AG08396 (cell line): ENCODE measurements at places on chromosomes 16 and 17.

- DNase-seq, result no peak
Observed at GRCh38 chr17:45824901-45825492, 19.7 kb upstream of the SPPL2C start.

- peak; percentile 54 for DNase-seq
Observed at GRCh38 chr17:12256380-12256995, 235.8 kb downstream of the MAP2K4 start.

DNA sequence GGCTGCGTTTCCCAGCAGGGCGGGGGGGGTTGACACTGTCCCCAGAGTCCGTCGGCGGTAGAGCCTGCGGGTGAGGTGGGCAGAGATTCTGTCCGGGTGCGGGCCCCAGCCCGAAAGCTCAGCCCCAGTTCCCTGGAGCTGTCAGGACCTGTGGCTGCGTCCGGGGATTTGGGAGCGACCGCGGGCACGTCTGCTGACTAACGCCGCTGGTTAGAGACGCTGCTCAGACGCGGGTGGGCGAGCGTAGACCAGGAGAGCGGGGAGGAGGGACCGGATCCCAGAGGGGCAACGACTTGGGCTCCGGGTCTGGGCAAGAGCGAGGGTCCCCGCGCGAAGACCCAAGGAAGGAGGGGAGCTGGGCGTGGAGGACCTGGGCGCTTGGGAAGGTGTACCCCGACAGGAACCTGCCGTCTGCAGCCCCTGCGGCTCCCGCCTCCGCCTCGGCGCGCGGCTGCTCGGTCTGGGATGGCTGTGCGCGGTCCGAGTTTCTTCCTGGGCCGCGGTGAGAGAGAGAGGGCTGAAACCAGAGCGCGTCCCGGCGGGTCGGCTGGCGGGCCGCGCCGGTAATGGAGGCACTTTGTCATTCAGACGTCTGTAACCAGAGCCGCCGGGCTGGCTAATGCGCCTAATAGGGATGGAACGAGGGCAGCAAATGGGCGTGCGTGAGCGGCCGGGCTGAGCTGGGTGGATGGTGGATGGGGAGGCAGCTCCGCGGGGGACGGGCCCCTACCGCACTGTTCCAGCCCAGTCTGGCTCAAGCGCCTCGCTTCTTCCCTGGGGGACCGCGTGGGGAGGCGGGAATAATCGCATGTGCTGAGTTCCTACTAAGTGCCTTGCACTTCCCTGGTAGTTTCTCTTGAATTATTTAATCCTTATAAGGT, 2.3 kb downstream of the NGFR start:
- DNase-seq, result peak; percentile 52

DNA sequence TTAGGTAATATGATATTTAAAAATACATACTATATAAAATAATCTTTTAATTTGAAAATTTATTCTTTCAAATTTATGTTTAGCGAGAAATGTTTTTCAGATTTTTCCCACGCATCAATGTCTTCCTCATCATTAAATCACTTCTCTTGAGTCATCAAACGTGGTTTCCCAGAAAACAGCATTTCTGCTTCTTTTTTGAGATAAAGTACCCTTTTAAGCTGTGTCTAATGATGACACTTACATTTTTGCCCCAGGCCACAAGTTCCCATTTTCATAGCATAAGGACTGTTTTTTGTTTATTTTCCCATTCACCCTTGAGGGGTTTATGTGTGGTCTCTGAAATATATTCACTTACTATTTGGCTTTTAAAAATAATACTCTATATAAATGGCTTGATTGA, 139.0 kb upstream of the HS3ST3A1 start:
- no peak for DNase-seq

DNA sequence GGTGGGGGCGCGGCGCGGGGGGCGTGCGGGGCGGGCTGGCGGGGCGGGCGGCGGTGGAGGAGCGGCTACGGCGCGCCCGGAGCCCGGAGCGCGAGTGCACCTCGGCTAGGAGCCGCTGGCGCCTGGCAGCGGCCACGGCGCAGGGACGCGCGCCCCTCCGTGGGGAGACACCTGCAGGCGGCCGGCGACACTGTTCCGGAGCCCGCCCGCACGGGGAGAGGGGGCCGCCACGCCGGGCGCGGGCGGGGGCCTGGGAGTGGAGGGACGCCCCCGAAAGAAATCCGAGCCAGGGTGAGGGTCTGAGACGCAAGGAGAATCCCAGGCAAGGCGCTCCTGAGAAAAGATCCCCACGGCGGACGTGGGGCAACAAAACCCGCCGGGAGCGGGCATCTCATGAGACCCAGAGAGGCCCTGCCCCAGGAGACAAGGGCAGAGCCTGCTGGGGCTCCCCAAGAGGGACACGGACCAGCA, at the start of gene GSG1L:
TSS of gene GSG1L (minus strand) at position 124 of the 471 bp plus-strand sequence. CDS start 290 bp downstream, outside the sequence.
- DNase-seq, result no peak

- DNase-seq, result no peak
Observed at GRCh38 chr17:16381496-16381820, 567 bp downstream of the UBB start.

DNA sequence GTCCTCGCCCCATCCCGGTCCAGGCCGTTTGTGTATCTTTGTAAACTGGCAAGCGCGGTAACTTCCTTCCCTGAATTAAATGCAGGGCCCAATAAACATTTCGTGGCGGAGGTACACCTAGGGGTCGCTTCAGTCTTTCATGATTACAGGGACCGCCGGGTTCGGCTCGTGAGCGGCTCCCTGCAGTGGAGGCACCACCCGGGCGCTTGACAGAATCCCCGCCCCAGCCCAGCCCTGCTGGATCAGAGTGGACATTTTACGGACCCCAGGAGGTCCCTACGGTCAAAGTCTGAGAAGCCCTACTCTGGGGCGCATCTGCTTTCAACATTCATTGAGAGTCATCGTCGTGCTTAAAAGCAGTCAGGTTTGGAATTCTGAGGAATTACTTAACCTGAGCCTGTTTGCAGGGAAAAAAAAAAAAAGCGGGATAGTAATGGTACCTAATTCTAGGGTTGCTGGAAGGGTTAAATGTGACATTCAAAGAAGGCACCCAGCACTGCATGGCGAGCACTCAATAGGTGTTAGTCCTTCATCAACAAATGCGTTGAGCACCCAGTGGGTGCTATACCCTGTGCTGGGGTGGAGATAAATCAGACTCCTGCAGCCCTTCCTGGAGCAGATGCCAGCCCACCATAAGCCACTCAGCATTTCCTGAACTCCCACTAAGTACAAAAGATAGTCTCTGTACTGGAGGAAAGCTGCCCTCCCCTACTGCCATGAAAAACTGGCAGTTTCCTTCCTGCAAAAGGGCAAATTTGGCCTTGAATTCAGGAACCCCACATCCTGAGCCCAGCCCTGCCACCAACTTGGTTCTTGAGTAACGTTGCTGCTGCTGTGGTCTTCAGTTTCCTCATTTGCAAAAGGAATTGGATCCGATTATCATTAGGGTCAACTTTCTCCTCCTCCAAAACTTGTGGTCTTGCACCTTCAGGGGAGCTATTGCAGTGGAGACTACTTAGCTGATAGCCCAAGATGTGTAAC, 658 bp upstream of the DUSP3 start:
- DNase-seq, result no peak

GRCh38 chr16:79598348-79599181, 2.0 kb downstream of the MAF start:
- DNase-seq, result peak; percentile 55

GRCh38 chr17:73224237-73224636, 31.4 kb downstream of the COG1 start:
- DNase-seq, result no peak

GRCh38 chr16:6857575-6857974, 475.1 kb upstream of the RBFOX1 start:
- no peak for DNase-seq

GRCh38 chr16:88939972-88940861, 36.8 kb downstream of the CBFA2T3 start:
- no peak for DNase-seq

DNA sequence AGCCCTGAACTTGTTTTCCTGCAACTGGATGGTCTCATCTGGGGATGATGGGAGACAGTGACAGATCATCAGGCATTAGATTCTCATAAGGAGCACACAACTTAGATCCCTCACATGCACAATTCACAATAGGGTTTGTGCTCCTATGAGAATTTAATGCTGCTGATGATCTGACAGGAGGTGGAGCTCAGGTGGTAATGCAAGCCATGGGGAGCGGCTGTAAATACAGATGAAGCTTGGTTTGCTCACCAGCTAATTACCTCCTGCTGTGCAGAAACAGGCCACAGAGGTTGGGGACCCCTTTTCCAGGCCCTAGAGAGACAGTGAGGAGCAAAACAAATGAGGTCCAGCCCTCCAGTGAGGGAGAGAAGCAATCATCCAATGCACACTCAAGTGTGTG, 168.6 kb downstream of the RGS9 start:
- DNase-seq, result no peak

GRCh38 chr17:49005140-49005539, 8.0 kb downstream of the IGF2BP1 start:
- DNase-seq, result no peak

- no peak for DNase-seq
Observed at GRCh38 chr17:42474276-42474675, 15.6 kb downstream of the ATP6V0A1 start.

- DNase-seq, result peak; percentile 77
Observed at GRCh38 chr17:69414408-69415274, at the start of gene MAP2K6. TSS of gene MAP2K6 (plus strand) at chr17:69414697. CDS start at chr17:69414985, 288 bp downstream.

- DNase-seq, result no peak
Observed at GRCh38 chr17:71035226-71035625, 865.9 kb downstream of the KCNJ2 start.

GRCh38 chr16:4486126-4486893, 10.1 kb downstream of the HMOX2 start:
- no peak for DNase-seq

DNA sequence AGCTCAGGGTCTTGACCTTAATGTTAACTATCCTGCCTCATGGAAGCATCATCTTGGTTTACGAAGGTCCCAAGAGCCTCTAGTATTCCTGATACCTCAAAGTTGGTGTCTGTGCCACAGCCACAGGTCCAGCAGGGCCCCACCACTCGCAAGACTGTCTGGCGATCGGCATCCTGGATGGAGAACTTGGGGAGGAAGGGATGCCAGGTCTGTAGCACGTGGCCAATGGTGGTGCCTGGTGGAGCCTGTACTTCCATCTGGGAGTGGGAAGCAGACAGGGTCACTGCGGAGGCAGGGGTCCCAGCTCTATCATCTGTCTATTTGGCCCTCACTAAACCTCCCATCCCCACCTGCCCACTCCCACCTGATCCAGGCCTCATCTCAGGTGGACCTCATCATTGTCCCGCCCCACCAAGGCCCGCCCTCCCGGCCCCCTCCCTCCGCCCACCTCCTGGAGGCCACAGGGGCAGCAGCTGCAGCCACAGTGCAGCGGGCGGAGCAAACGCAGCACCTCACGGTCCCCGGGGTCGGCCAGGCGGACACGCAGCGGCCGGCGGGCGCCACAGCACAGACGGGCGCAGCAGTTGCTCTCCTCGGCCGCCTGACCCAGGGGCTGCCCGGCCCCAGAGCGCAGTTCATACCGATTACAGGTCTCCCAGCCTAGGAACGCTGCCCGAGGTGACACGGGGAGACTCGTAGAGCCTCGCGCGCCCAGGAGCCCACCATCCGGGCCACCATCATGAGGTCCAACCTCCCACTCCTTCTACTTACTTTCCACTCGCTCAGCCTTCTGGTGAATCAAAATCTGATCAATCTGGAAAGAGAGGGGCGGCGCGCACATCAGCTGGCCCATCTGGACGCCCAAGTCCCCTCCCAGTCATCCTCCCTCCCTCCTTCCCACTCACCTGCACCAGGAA, 1.4 kb downstream of the PLSCR3 start:
- DNase-seq, result no peak

DNA sequence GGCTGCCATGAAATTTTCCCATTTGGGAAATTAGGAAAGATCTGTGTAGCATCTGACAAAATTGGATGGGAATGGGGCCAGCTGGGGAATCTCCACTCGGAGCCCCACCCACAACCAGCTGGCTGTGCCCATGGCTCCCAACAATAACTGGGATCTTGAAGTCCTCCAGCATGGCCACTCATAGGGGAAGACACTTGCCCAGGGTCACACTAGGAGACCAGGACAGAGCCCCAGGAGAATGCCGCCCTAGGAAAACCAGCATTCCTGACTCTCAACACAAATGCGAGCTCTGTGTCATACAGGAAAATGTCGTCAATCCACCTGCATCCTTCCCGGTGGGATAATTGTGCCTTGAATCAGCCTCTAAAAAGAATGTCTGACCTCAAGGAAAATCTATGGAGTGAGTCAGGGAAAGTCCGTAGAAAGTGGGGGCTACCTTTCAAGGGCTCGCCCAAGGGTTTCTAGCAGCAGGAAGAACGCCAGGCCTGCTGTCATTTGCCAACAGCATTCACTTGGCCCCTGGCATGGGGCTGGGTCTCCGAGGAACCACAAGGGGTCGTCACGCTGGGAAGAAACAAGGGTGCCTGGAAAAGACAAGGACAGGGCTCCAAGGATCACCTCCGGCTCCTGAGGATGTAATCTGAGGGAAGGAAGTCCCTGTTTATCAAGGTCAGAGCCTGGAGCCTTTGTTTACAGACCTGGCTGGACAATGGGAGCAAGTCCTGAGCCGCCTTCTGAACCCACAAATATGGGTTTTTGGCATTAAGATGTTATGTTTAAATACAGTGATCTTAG, 15.9 kb downstream of the CDH5 start:
- no peak for DNase-seq

- no peak for DNase-seq
Observed at GRCh38 chr16:67327743-67328142, 1.1 kb downstream of the LRRC36 start.

DNA sequence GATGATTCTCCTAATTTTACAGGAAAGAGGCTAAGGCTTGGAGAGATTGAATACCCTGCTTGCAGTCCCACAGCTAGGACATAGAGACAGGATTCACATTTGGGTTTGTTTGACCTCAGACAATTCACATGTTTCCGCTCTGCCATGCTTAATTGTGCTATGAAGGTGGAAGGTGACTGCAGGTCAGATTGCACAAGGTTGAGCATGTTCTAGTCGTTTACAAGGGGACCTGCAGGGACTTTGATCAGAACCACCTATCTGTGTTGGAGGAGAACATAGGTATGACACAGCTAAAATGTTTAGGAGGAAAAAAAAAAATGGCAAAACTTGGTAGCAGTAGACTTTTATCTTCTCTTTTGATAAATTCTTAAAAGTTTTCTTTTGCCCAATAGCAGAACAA, 4.9 kb upstream of the ANKFN1 start:
- no peak for DNase-seq

DNA sequence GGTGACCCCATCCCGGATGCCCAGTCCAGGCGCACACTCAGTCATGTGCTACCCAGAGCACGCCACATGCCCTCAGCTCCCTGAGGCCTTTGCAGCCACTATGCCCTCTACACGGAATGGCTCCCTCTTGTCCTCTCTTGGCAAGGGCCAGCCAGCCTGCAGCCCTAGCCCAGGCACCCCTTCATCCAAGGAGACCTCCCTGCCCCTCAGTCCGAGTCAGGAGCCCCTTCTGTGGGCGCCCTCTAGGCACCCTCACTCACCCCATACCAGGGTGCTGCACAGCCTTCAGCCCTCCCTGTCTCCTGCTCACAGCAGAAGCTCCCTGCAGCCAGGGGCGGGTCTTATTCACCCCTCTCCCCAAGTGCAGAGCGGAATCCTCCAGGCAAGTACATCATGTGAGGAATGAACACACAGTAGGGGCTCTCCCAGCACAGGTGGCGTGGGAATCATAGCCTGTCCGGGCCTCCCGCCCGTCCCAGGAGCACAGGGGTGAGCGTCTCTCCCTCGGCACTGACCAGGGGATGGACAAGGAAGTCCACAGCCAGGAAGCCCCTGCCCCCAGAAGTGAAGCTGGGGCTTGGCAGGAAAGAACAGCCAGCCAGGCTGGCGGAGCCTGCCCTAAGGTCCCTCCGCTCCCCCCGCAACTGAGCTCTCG, 186.9 kb downstream of the RBFOX3 start:
- no peak for DNase-seq

GRCh38 chr16:88686062-88686438, 257 bp downstream of the SNAI3 start:
- peak; percentile 61 for DNase-seq

- DNase-seq, result no peak
Observed at GRCh38 chr16:74874912-74875546, 100.4 kb upstream of the FA2H start.
